ENCODE measurements at places on chromosomes 1 and 21.
A peak's percentile ranks its signal among the peaks of the same experiment; 100 is the strongest.

DNA sequence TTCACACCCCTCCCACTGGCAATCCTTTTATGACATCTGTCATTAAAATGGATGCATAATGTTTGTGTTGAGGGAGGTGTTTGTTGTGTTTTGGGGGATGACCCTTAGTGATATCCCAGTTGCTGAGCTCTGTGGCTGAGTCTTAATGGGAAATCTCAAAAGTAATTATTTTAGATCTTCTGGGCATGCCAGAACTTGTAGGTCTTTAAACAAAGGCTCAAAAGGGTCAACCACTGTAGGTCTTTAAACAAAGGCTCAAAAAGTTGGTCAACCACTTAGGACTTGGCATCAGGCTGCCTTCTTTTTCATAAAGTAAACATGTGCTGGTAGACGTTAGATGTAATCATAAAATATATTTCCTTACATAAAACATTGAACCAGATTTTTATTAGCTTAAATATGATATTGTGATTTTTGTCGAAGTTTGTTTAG, 78.0 kb downstream of the CDC14A start:
- no peak for DNase-seq

- DNase-seq, result no peak
Observed at GRCh38 chr1:206427291-206427690, 43.0 kb upstream of the IKBKE start.

DNA sequence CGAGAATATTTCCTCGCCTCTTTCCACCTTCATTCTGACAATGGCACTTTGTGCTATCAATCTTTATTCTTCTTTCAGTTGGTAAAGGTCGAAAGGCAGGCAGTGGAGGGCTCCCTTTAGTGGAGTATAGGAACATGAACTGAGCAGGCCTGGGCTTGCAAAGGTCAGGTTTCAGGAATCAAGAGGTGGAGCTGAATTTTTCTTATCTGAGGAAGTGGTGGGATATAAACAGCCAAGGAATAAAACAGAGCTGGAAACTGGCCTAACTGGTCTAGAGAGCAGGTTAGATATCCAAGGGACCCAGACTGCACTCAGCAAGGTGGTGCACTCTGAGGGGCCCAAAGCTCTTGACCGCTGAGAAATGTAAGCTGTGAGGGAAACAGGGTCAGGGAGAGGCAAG, 99.1 kb downstream of the PLA2G4A start:
- DNase-seq, result no peak

DNA sequence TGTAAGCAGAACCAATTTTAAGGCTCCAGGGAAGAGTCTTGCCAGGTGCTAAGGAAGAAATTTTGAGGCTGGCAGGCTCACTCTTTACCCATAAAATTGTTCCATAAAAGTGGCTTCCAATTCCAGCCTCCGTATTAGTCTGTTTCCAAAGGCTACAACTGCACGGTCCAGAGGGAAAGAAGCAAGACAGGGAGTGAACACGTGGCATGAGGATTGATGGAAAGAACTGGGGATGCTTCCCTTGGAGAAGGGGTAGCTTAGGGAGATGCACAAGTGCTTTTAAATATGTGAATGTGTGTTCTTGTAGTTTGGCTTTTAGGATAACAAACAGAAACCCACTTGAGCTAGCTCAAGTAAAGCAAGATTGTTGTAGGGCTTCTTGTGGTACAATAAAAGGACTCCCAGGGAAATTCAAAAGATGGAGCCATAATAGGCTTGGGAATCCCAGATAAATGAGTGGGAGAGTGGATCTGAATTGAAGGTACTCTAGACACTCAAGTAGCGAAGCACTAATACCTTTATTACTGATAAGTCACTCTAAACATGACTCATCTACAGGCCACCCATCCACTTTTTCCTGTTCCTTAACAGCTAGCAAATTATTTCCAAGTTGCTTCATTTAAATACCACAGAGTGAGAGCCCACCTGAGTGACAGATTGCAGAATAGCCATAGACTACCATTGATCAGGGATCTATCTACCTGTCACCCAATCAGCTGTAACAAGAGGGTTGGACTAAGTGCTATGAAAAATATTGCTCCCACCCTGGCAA, 34.8 kb upstream of the NPL start:
- DNase-seq, result no peak

DNA sequence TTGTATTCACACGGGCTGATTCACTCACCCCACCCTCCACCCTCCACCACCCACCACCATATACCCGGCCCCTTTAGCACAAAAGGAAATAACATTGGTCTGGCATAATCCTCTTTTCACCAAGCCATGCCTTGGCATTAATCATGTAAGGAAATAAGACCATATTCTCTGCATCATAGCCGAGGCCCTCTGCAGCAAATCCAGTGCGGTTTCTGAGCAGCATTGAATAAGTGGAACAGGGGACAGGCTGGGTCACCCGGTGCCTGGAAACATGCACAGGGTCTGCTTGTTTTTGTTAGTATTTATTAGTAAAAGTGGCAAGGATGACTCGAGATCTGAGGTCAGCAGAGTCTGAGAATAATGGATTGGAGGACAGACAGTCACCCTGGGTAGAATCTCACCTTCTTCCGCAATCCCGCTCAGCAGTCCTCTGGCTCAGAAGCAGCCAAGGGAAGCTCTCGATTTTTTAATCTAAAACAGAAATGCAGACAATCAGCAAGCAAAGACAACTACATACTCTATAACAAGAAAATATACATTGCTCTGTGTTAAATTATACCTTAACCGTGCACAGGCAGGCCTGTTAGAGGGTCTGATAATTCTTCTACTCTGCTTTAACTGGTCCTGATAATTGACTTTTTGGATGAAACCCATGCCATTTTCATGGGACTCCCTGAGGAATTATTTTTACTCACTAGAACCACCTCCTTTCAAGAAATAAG, 52.4 kb upstream of the CDC42BPA start:
- DNase-seq, result no peak

- no peak for DNase-seq
Observed at GRCh38 chr1:65953170-65953569, 160.5 kb downstream of the PDE4B start.

- DNase-seq, result no peak
Observed at GRCh38 chr21:44303490-44303981, 3.7 kb downstream of the PFKL start.

- no peak for DNase-seq
Observed at GRCh38 chr1:165597883-165598675, 33.0 kb upstream of the MGST3 start.

- DNase-seq, result no peak
Observed at GRCh38 chr1:230293390-230293700, 132.8 kb downstream of the PGBD5 start.

GRCh38 chr1:110035236-110035752, 870 bp downstream of the STRIP1 start:
- DNase-seq, result peak; percentile 19

DNA sequence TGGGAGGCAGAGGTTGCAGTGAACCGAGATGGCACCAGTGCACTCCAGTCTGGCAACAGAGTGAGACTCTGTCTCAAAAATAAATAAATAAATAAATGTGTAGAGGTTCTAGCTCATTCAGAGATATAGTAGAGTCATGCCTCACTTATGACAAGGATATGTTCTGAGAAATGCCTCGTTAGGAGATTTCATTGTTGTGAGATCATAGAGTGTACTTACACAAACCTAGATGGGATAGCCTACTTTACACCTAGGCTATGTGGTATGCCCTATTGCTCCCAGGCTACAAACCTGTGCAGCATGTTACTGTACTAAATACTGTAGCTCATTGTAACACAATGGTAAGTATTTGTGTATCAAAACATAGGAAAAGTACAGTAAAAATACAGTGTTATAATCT, 155.3 kb upstream of the JUN start:
- DNase-seq, result no peak

GRCh38 chr1:1910651-1911331, 4.3 kb upstream of the CALML6 start:
- DNase-seq, result no peak

GRCh38 chr1:203152158-203153034, 23.2 kb downstream of the MYBPH start:
- DNase-seq, result no peak

GRCh38 chr1:229756666-229757065, 130.6 kb downstream of the URB2 start:
- DNase-seq, result no peak

DNA sequence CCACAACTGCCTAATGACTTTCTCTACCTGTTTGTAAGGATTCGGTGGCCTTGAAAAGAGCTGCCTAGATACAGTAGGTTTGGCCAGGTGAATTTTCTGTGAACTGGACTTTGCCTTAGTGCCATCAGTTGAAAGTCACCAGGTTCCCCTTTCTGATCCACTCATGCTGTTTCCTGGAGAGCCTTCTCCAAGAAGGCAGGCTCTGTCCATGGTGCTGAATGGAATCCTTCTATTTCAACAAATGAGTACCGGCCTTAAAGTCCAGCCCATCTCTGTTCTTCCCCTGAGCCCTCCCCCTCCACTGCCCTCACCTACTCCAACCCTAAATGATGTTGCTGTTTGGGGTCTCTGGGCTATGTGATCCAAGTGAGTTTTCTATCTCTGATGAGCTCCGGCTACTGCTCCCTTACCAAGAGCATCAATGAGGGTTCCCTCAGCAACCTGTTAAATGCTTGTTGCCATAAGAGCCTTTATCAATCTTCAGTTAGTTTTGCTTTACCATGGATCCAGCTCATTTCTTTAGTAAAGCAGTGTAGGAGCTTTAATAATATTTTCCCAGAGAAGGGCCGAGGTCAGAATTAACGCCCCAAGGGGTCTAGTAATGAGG, 500.4 kb downstream of the PTPRU start:
- no peak for DNase-seq

- no peak for DNase-seq
Observed at GRCh38 chr1:24567792-24568388, 12.0 kb downstream of the NCMAP start.

DNA sequence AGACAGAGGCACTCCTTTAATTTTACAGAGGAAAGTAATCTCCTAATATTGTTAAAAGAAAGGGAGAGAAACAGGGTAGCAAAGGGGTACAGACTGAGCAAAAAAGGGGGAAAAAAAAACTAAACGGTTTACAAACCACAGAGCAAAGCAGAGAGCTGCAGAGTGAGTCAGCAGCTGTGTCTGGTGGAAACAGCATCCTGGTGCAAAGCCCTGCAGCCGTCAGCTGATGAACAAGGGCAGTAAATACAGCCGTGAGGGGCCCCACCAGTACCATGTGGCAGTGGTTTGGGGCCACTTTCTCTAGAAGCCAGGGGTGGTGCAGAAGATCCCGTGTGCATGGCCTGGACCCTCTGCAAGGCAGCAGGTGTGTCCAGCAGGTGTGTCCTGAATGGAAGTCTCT, 111.3 kb downstream of the ERG start:
- DNase-seq, result peak; percentile 86

- DNase-seq, result no peak
Observed at GRCh38 chr1:18673976-18674375, 43.3 kb downstream of the PAX7 start.

DNA sequence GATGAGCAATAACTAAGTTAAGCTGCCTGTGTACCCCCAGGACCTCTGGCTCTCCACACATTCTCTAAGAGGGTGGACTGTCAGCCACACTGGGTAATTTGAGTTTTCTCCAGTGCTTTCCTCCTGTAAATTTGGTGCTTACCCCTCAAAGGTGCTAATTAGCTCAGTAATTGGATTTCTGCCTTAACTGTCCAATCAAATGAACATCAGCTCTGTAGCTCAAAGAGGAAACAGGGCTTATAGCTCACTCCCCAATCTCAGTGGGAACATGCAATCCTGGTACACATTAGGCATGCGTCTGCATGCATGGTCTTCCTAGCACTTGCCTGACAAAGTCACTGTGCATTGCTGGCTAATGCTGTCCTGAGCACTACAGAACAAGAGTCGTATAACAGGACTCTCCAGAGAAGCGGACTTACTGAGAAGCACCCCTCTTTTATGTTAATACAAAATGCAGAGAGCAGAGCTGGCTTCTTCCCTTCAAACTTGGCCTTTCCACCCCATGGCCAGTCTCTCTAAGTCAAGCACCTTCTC, 110.1 kb downstream of the NTPCR start:
- no peak for DNase-seq

DNA sequence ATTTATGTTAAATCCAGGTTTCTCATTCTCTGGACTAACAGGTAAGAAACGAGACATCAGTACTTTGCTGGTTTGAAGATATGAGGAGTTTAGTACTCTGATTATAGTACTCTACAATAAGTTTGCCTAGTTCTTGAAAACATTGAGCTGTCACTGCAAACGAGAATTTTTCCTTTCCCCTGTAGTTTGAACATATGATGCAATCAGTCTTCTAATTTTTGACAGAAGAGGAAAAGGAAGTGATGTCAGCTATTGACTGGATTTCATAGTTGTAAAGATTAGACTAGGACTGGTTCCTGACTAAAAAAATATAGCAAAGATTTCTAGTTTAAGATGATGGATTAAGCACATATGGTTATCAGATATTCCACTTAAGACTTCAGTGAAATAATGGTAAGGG, 461.9 kb downstream of the LRRIQ3 start:
- DNase-seq, result no peak

DNA sequence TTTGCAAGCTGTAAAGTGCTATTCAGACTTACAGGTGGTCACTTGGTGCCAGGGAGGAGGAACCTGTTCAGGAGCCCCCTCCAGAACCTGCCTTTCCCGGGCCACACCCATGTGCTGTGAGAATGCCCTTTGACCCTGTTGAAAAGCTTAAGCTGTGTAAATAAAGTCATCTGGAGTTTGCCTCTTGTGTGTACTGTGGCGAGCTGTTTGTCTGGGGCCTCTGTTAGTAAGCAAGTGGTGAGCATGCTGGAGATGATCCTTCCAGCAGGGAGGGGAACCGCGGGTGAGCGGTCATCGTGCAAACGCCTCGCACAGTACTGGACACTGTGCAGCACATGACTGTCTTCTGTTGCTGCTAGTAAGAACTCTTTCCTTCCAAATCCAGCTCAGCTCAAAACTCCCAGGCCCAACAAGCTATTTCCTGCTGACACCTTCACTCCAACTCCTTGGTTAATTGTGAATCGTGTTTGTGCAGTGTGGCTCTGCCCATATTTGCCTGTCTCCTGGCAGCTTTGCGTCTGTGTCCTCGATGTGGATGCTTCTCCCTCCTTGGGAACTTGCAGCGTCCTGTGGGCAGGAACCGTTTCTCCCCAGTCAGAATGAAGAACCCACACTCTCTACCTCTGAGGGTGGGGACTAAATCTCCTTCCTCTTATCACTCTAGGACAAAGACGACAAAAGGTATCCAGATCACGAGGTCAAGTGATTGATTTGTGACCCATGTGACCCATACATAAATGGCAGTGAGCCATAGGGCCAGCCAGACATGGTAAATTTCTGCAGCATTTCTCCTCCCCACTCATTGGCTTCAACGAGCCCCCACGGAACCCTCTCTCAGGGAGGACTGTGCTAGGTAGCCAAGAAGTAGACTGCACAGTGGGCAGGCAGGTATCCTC, 13.9 kb upstream of the BTG2 start:
- DNase-seq, result no peak

- no peak for DNase-seq
Observed at GRCh38 chr1:167185062-167185461, 35.6 kb upstream of the POU2F1 start.

GRCh38 chr1:18079941-18080735, 27.5 kb upstream of the IGSF21 start:
- DNase-seq, result no peak

GRCh38 chr21:41571938-41572510, 64.1 kb upstream of the TMPRSS2 start:
- no peak for DNase-seq
